Fibroblast of lung (primary cell): ENCODE measurements at places on chromosomes 2 and 18.
A peak's percentile ranks its signal among the peaks of the same experiment; 100 is the strongest.

DNA sequence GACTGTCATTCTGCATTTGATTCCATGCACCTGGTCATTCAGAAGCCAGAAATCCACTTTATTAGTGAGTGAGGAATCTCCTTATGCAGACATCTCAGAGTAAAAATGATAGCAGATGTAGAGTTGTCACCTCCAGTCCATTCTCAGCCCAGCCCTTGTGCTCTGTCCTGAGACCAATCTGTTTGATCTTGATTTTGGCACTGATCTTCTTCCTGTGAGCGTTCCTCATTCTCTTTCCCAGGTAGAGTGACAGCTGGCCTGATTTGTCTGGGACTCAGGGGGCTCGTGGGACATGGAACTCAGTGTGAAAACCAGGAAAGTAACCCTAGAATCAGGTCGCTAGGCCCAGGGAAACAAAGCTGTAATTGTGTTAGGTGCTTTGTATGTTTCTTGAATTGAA, 8.9 kb downstream of the ARHGAP25 start:
- H3K27me3 ChIP-seq: no peaks in the 10 kb centered on the region
- no peak overlapping the region for H3K27ac ChIP-seq
- no peak for DNase-seq
- no peaks in the 10 kb centered on the region for H3K36me3 ChIP-seq

DNA sequence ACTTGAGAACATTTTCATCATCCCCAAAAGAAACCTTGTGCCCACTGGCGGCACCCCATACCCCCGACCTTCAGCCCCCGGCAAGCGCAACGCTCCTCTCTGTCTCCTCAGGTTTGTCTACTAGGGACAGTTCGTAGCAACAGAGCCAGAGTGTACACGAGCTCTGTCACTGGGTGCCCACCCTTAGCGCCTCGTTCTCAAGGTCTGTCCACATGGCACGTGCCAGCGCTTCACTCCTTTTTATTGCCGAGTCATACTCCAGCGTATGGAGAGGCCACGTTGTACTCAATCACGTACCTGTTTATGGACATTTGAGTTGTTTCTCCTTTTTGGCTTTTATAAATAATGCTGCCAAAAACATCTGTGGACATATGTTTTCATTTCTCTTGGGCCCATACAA, 30.3 kb upstream of the GPC1 start:
- no peak overlapping the region for H3K27ac ChIP-seq
- no peak for DNase-seq
- H3K27me3 ChIP-seq: no peaks in the 10 kb centered on the region
- no peaks in the 10 kb centered on the region for H3K4me1 ChIP-seq

DNA sequence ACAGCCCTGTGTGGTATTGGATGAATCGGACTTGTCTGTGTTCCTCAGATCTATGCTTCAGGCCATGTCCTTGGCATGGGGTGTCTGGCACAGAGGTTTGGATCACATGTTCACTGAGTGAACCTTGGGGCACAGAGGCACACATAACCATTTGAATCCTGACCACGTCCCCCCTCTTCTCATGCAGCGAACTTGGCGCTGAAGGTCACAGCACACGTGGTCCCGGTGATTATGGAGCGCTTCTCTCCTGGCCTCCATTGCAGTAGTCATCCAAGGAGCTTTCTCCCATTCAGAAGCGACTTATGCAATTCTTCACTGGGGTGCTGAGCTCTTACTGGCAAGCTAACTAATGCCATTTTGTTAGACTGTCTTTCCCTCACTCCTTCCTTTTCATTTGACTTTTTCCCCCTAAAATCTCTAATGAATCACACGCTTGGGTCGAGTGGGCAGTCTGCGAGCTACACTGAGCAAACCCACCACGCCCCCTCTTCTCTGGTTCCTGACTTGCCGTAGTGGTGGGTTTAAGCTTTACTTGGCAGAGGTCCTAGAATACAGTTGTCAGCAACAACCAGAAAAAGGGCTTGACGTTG, 59.4 kb downstream of the KCNG2 start:
- DNase-seq: peak; percentile 60
- H3K4me3 ChIP-seq: no peak overlapping the region
- peaks cover 2% of the 10 kb centered on the region for H3K4me1 ChIP-seq
- no peaks in the 10 kb centered on the region for H3K27me3 ChIP-seq
- no peaks in the 10 kb centered on the region for H3K36me3 ChIP-seq

GRCh38 chr18:40939656-40940515, 1015.1 kb upstream of the PIK3C3 start:
- no peak overlapping the region for H3K4me3 ChIP-seq
- no peak overlapping the region for H3K27ac ChIP-seq

DNA sequence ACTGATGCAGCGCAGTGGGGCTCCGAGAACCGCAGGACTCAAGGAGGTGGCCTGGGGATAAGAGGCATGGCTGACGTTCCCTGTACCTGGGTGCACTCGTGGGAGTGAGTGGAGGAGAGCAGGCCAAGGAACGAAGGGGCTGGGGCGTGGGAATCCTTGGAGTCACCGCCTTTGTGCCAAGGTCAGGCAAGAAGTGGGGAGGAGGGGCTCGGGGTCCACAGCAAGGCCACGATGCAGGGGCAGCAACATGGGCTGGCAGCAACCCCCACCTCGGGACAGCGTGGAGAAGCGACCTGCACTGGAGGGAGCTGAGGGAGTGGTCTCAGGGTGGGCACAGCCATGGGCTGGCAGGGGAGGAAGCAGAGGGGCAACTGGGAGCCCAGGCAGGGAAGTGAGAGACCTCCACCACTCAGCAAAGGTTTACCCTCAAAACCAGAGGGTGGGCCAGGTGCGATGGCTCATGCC, 18.6 kb downstream of the ARID5A start:
- H3K36me3 ChIP-seq: peaks cover 2% of the 10 kb centered on the region
- no peaks in the 10 kb centered on the region for H3K27me3 ChIP-seq
- no peak overlapping the region for H3K27ac ChIP-seq
- DNase-seq: no peak
- H3K4me3 ChIP-seq: no peak overlapping the region
- H3K4me1 ChIP-seq: peaks cover 2% of the 10 kb centered on the region

DNA sequence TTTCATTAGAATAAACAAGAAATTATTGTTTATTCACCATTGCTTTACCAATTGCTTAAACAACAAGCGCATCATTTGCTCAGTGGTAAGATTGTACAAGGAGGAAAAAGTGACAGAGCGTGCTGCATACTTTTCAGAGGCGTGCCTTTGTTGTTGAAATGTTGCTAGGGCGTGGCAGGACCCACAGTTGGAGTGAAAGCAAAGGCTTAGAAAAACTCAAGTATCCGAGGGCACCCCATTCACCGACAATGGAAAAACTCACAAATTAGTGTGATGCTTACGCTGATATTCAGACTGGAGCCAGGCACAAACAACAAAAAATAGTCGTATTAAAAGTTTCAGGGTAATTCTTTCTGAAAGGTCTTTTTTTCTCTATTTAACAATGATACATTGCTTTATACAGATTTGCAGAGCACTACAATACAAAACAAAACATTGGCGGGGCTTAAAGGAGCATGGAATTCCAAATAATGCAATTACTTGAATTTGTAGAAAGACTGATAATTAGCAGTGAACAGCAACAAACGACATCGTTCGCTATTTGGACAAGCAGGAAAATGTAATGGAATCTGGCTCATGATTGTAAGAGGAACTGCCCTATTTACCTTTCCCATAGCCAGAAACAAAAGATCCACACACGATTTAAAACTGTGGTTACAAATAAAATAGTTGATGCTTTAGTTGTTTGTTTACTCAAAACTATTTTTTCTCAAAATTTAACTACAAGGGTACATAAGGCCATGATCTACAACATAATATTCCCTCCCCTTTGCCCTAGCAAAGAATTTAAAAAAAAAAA, 37.8 kb upstream of the RTTN start:
- no peaks in the 10 kb centered on the region for H3K4me1 ChIP-seq
- H3K27ac ChIP-seq: no peak overlapping the region
- no peaks in the 10 kb centered on the region for H3K36me3 ChIP-seq
- H3K4me3 ChIP-seq: no peak overlapping the region
- DNase-seq: no peak

GRCh38 chr2:15546297-15547098, 14.6 kb downstream of the NBAS start:
- H3K27me3 ChIP-seq: no peaks in the 10 kb centered on the region
- H3K4me3 ChIP-seq: no peak overlapping the region
- no peaks in the 10 kb centered on the region for H3K4me1 ChIP-seq
- H3K27ac ChIP-seq: no peak overlapping the region
- no peak for DNase-seq

GRCh38 chr2:150442484-150442883, 45.0 kb downstream of the RND3 start:
- H3K4me1 ChIP-seq: no peaks in the 10 kb centered on the region
- H3K27ac ChIP-seq: no peak overlapping the region
- no peaks in the 10 kb centered on the region for H3K36me3 ChIP-seq
- no peak for DNase-seq

GRCh38 chr18:5040476-5040875, 156.6 kb downstream of the AKAIN1 start:
- H3K4me3 ChIP-seq: no peak overlapping the region
- H3K27ac ChIP-seq: no peak overlapping the region
- no peaks in the 10 kb centered on the region for H3K36me3 ChIP-seq
- no peaks in the 10 kb centered on the region for H3K4me1 ChIP-seq
- H3K27me3 ChIP-seq: no peaks in the 10 kb centered on the region
- DNase-seq: no peak

- H3K27me3 ChIP-seq: no peaks in the 10 kb centered on the region
- H3K36me3 ChIP-seq: no peaks in the 10 kb centered on the region
- no peak overlapping the region for H3K4me3 ChIP-seq
- H3K4me1 ChIP-seq: no peaks in the 10 kb centered on the region
Observed at GRCh38 chr18:73891572-73892421, 255.8 kb downstream of the FBXO15 start.

GRCh38 chr2:177998006-177998405, 74.6 kb downstream of the PDE11A start:
- no peaks in the 10 kb centered on the region for H3K36me3 ChIP-seq
- H3K27ac ChIP-seq: no peak overlapping the region
- H3K4me1 ChIP-seq: no peaks in the 10 kb centered on the region
- no peaks in the 10 kb centered on the region for H3K27me3 ChIP-seq

- no peak overlapping the region for H3K4me3 ChIP-seq
- no peak for DNase-seq
- H3K36me3 ChIP-seq: peaks cover 1% of the 10 kb centered on the region
- no peaks in the 10 kb centered on the region for H3K27me3 ChIP-seq
Observed at GRCh38 chr2:62219407-62220159, 23.7 kb downstream of the B3GNT2 start.

DNA sequence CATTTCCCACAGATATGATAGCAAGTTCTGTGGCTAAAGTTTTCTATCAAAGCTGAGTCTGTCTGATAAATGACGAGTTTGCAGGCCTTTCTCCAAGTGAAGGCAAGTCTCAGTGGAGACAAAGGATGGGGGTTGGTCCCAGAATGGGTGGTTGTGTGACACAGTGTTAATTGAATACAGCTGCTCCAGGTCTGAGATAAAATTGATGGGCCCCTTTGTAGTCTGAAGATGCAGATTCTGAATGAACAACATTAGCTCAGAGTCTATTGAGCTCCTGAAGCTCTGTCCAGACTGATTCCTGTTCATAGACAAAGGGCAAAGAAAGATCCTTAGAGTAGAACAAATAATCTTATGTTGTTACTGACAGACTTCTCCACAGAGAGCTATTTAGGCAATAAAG, 296.9 kb upstream of the CYRIA start:
- no peaks in the 10 kb centered on the region for H3K27me3 ChIP-seq
- no peaks in the 10 kb centered on the region for H3K4me1 ChIP-seq
- H3K27ac ChIP-seq: no peak overlapping the region
- no peak for DNase-seq

GRCh38 chr2:130918393-130918792, 81.7 kb downstream of the ARHGEF4 start:
- H3K27ac ChIP-seq: no peak overlapping the region
- H3K27me3 ChIP-seq: no peaks in the 10 kb centered on the region
- H3K4me3 ChIP-seq: no peak overlapping the region
- DNase-seq: no peak
- no peaks in the 10 kb centered on the region for H3K36me3 ChIP-seq
- no peaks in the 10 kb centered on the region for H3K4me1 ChIP-seq

GRCh38 chr18:59566533-59566971, 130.7 kb downstream of the CCBE1 start:
- no peak overlapping the region for H3K27ac ChIP-seq
- no peaks in the 10 kb centered on the region for H3K36me3 ChIP-seq
- DNase-seq: peak; percentile 91
- H3K27me3 ChIP-seq: no peaks in the 10 kb centered on the region

DNA sequence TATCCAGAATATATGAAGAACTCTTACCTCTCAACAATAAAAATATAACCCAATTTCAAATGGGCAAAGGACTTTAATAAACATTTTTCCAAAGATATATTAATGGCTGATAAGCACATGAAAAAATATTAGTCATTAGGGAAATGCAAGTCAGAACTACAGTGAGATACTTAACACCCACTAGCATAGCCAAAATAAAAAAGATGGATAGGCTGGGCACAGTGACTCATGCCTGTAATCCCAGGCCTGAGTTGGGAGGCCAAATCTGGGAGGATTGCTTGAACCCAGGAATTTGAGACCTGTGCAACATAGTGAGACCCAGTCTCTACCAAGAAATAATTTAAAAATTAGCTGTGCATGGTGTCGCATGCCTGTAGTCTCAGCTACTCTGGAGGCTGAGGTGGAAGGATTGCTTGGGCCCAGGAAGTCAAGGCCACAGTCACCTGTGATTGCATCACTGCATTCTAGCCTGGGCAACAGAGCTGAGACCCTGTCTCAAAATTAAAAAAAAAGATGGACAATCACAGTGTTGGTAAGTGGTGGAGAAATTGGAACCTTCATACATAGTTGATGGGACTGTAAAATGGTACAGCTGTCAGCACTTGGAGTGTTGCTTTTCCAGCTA, 25.1 kb downstream of the MARCHF7 start:
- peak; percentile 52 for DNase-seq
- H3K27ac ChIP-seq: no peak overlapping the region
- H3K36me3 ChIP-seq: peaks cover 13% of the 10 kb centered on the region
- H3K4me3 ChIP-seq: no peak overlapping the region

DNA sequence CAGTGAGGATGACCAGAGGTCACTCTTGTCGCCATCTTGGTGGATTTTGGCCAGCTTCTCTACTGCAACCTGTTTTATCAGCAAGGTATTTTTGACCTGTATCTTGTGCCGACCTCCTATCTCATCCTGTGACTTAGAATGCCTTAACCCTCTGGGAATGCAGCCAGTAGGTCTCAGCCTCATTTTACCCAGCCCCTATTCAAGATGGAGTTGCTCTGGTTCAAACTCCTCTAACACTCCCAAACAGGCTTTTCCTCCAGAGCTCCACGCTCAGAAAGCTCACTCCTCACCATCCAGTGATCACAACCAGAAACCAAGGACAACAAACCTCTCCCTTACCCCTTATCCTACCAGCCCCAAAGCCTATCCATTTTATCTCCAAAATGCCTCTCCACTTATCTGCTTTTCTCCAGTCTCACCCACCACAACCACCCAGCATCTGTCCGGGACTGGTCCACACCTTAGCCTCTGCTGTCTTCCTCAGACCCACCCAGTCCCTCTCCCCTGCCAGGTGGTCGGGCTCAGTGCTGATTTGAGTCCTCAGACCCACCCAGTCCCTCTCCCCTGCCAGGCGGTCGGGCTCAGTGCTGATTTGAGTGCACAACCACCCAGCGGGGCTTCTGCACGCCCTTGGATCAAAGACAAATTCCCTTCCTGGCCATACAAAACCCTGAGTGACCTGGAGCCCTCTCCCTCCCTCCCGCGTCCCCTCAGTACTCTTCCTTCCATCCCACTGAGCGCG, 11.7 kb upstream of the SMAD7 start:
- H3K4me3 ChIP-seq: no peak overlapping the region
- H3K4me1 ChIP-seq: no peaks in the 10 kb centered on the region
- no peaks in the 10 kb centered on the region for H3K27me3 ChIP-seq
- H3K36me3 ChIP-seq: no peaks in the 10 kb centered on the region
- no peak for DNase-seq
